ENCODE measurements at places on chromosomes 7 and 10.

DNA sequence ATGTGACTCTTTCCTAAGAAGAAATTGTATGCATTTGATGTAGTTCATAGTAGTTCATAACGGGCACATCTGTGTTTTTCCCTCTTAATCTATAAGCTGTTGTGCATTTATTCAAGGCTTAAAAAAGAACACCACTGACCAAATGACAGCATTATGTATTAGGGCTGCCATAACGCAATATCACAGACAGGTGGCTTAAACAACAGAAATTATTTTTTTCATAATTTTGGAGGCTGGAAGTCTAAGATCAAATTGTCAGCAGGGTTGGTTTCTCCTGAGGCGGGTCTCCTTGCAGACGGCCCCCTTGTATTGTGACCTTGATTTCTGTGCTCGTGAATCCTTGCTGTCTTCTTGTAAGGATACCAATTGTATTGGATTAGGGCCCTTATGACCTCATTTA, 627 bp upstream of the SSMEM1 start:
- DNase-seq = no peak

DNA sequence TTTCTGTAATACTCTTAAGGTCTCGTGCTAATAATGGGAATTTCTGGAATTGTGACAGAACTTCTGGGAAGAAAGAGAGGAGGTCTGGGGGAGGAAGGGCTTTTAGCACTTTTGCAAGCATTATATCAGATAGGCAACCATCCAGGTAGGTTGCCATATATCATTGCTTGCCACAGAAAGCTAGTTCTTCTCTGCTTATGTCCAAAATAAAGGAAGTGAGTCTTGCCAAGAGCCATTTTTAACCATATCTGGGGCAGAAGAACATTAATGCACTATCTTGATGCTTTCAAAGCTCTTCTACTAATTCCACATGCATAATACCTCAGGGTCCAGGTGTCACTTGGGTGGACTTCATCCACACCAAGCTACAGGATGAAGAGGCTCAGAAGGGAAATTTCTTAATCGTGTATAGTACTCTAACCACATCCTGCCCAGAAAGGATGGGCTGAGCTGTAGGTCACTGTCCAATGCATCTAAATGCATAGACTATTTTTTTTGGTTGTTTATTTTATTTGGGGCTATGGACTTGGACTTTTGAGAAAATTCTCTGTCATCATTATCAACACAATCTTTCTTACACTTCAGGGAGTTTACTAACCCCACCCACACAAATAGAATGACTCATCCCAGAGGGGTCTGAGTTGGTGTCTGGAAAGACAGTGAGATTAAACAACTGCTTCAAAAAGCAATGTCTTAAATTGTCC, 68.9 kb upstream of the ADO start:
- DNase-seq = peak; percentile 46

- no peak for DNase-seq
These were observed 16.5 kb downstream of the YKT6 start for GRCh38 chr7:44217223-44217714.

DNA sequence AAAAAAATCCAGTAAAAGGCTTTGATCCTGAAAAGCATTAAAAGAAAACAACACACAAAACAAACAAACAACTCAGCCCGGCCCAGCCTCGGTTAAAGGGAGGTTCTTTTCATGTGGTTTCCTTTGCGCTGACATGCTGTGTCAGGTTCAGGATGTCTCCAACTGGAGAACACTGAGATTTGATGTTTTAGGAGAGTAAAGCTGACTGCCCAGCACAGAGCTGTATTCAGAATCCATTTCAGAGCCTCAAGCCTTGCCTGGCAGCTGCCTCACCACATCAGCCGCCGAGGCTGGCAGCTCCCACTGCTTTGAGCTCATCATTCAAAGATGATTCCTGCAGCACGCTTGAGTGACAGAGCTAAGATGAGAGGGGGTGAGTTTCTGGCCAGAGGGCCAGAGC, 205.8 kb upstream of the LYZL1 start:
- no peak for DNase-seq
